ENCODE measurements at places on chromosomes 6 and 20. TPM values are rescaled to one million over a fixed set of nuclear protein-coding genes. Genes with fewer than 3 reads are reported as not detected.

Gene BACH2
- total RNA-seq, result 4.1 TPM

Gene TREM1
- not detected for total RNA-seq

Gene PLN
- 0.45 TPM for total RNA-seq

Gene VGLL2
- 5.7 TPM for total RNA-seq

GRCh38 chr6:32168807-32169591 is 4.6 kb downstream of the EGFL8 start:
- no peak for DNase-seq

DNA sequence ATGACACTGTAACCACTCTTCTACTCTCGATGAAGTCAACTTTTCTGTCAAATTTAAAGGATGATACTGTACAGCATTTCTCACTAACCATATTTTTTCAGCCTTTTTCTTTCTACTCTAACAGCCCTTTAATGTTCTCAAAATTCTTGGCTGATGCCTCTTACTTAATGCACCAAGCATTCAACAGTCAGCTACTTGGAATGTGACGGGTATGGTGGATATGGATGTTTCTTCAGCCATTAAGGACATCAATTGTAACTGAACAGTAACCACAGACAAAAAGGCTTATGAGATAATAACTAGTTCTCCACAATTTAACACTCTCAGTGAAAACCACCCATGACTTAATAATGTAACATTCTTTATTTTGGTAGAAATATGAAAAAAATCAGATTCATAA is 467.2 kb upstream of the ZNF337 start:
- peak; percentile 32 for DNase-seq

DNA sequence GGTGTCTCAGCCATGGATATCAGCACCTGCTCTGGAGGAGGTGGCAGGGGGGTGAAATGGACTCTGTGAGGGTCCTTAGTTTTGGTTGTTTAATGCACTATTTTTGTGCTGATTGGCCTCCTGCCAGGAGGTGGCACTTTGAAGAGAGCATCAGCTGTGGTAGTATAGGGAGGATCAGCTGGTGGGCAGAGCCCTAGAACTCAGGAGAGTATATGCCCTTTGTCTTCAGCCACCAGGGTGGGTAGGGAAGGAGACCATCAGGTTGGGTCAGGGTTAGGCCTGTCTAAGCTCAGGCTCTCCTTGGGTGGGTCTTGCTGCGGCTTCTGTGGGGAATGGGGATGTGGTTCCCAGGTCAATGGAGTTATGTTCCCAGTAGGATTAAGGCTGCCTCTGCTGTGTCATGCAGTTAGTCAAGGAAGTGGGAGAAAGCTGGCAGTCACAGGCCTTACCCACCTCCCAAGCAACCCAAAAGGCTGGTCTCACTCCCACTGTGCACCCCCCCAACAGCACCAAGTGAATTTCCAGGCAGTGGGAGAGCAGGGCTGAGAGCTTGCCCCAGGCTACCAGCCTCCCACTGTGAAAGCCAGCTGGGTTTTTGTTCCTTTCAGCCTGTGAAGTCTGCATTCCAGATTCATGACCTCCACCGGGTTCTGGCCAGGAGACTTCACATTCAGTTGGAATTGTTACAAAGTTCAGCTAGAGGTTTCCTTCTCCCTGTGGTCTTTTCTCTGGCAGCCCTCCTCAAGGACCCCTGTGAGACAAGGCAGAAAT is 5.7 kb upstream of the OSTM1 start:
- peak; percentile 55 for DNase-seq

- DNase-seq, result no peak
Measured at GRCh38 chr6:66771626-66772025, 1064.6 kb upstream of the EYS start.

- DNase-seq, result peak; percentile 43
Measured at GRCh38 chr6:45586216-45587171, 208.8 kb upstream of the SUPT3H start.

DNA sequence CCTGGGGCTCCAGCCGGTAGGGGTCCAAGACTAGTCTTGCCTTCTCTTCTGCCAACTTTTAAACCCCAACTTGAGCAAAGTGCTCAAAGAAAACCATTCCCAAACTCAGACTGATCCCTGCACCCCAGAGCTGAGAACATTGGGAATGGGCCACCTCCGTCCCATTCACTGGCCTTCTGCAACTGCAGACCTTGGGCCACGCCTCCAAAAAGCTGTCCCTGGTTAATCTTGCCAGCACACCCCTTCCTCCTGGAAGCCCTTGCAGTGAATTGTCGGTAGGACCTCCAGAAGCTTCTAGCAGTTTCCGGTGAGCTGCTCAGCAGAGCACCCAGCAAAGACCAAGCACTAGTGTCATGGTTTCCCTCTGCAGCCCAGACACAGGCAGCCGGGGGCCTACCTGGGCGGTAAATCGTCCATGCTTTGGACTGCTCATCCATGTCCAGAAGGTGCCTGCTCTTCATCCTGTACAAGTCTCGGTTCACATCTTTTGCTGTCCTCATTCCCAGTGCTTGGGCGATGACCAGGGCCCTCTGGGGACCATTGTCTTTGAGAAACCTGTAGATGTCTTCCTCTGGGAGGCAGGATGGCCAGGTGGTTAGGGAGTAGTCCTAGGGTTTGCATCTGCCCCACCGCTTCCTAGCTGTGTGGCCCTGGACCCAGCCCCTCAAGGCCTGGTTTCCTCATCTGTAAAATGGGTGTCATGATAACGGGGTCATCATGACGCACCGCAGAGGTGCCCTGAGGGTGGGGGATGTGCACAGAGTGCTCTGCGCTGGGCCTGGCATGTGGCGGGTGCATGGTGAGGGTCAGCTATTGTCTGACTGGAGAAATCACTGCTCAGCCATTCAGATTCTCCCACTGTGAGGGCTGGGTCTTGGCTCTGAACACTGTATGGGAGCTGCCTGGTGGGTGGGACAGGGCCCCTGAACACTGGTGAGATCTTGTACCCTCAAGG is 5.5 kb downstream of the ZBP1 start:
- no peak for DNase-seq

DNA sequence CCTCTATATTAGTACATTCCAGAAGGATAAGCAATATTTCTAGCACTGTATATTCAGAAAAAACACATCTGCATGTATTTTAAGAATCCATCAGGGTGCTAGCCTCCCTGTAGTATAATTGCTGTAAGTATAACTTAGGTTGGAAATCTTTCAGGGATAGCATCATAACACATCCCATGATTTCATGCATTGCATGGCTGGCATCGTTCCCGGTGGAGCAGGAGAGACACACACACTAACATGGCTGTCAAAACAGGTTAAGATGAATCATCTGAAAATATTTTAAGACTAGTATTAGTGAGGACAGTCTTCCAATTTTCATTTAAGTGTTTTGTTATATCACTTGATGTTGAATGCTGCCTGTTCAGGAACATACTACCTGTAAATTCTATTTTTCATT is 32.1 kb upstream of the CENPW start:
- peak; percentile 14 for DNase-seq

- DNase-seq, result no peak
Measured at GRCh38 chr6:74597840-74598239, 608.0 kb downstream of the COL12A1 start.

- DNase-seq, result no peak
Measured at GRCh38 chr6:62013719-62014118, 272.3 kb downstream of the KHDRBS2 start.

GRCh38 chr20:44475372-44475693 is 341 bp upstream of the TTPAL start:
- DNase-seq, result no peak

GRCh38 chr20:31987744-31988143 is 19.8 kb downstream of the XKR7 start:
- DNase-seq, result no peak

Measured in SJCRH30 (cell line).